ENCODE measurements at places on chromosomes 16 and 17.
A peak's percentile ranks its signal among the peaks of the same experiment; 100 is the strongest.

- DNase-seq: no peak
Observed at GRCh38 chr16:88988980-88989811, 12.2 kb upstream of the CBFA2T3 start.

DNA sequence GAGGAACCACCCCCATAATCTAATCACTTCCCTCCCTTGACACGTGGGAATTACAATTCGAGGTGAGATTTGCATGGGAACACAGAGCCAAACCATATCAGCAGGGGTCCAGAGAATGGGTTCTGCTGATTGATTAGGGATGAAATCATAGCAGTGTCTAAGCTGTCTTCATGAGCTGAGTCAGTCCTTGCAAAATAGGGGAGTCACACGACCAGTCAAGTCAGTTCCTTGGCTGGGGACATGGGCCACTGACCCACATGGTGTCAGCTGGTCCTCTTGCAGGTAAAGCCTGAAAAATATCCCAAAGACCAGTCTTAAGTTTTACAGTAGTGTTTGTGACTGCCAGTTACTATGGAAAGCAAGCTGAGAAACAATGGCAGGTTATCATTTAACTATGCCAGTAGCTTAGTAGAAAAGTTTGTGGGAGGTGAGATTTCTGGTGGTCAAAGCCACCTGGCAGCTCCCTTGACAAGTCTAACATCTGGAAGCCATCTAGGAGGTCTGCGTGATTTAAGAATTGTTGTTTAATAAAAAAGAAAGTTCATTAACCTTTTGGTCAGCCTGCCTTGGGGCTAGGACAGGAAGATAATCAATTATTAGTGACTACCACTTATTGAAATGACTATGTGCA, 15.7 kb upstream of the ATF7IP2 start:
- DNase-seq: no peak

DNA sequence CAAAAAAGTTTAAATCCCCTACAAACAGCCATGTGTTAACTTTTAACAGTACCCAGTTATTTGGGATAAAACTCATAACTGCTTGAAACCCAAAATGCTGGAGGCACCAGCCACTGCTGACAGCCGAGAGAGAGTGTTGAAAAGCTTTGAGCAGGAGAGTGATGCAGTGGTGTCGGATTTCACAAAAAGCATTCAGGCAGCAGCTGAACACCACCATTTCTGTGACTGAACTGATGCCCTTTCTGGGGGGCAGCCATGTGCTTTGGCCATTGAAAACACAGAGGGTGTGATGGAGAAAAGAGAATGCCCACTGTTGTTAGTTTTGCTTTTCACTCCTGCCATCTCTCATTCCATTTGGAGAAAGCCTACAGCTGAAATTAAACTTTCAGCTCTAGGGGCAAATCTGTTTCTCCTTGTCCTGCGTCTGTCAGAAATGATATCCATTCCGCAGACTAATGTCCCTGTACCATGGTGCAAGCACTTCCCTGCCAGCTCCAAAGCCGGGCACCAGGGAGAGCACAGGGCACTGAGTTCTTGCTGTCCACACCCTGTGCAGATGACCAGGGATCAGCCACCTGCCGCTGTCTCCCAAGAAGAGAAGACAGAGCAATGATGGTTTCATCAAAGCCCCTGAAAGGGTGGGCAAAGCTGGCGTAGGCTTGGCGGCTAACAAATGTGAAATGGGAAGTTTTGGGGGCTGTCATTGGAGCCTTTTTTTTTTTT, 16.6 kb upstream of the MLYCD start:
- no peak for DNase-seq

DNA sequence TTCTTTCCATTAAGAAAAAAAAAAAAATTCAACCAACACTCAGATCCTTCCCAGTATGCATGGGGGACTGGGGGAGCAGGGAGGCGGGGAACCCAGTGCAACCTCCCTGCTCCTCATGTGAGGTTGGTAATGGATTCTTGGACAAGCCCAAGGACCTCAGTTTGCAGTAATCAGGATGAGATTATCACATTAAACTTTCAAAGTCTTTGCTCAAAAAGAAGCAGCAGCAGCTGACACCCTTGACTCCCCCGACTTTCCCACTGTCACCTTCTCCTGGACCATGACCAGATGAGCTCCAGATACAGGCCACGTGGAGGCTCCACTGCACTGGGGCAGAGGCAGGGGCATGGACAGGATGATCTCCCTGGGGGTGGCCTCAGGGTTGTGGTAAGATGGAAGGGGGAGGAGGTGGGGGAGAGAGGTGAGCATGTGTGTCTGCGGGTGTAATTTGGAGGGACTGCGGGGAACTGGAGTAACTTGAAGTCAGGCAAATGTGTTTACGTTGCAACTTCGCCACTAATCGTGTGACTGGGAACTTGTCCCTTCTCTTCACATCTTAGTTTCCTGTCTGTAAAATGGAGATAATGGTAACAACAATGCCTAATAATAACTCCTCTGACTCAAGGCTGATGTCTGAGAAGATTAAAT, 19.8 kb downstream of the ZNF385C start:
- DNase-seq: no peak

DNA sequence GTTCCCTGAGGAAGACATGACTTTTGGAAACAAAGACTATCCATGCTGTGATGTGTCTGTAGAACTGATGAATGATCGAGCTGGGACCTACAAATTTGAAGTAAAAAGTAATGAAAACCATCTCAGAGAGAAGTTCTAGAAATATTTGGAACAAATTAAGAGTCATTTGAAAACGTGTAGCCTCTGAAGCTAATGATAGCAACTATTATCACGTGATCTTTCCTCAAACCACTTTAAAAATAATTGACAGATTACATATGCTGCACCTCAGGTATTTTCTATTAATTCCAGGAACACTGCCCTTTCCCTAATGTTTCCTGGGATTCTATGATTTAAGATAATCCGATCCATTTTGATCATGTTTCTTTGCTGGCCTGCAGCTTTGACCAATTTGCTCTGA, 990.3 kb downstream of the CDH8 start:
- DNase-seq: no peak

- DNase-seq: no peak
Observed at GRCh38 chr17:78072961-78073360, 55.6 kb downstream of the TMC6 start.

- DNase-seq: no peak
Observed at GRCh38 chr16:1035066-1035415, 37.5 kb upstream of the SSTR5 start.

- DNase-seq: no peak
Observed at GRCh38 chr16:87058728-87059250, 258.4 kb downstream of the C16orf95 start.

- DNase-seq: no peak
Observed at GRCh38 chr17:74345433-74346241, 16.0 kb downstream of the BTBD17 start.

DNA sequence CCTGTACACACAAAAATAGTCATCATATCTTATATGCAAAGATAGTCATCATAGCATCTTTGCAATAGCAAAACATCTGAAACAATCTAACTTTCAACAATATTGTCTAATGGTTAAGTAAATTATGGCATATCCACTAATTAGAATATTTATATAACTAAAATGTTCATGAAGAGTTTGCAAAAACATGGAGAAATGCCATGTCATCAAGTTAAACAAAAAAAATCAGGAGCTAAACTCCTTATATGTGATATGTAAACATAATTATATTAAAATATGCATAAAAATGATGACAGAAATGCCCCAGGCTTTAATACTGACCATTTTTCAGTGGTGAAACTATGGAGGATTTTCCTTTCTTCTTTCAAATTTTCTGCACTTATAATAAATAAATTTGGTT, 22.3 kb upstream of the XYLT1 start:
- DNase-seq: no peak

DNA sequence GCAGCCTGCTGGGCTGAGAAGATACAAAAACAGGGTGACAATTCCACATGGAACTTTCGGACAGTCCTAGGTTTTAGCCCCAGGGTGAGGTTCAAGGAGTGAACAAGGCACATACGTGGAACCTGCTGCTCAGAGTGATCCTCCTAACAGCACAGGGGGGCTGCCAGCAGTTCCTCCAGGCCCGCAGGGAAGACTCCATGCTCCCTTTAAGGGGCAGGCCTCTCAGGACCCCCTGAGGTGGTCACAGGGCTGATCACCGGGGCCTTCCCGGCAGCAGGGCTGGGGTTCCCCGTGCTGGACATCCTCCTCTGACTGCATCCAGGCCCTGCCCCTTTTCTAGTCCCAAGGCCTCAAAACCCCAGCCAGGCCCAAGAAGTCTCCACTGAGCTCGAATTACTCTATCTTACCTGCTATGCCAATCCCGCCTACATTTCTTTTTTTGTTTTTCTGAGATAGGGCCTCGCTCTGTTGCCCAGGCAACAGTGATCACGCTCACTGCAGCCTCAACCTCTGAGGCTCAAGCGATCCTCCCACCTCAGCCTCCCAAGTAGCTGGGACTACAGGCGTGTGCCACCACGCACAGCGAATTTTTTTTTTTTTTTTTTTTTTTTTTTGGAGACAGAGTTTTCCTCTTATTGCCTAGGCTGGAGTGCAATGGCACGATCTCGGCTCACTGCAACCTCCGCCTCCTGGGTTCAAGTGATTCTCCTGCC, 10.4 kb downstream of the CANT1 start:
- no peak for DNase-seq

GRCh38 chr17:81222906-81223761, at the start of gene CEP131:
Gene CEP131, minus strand, starts transcription at chr17:81222965. Its CDS starts 2,909 bp downstream, at chr17:81220056.
- peak; percentile 98 for DNase-seq

DNA sequence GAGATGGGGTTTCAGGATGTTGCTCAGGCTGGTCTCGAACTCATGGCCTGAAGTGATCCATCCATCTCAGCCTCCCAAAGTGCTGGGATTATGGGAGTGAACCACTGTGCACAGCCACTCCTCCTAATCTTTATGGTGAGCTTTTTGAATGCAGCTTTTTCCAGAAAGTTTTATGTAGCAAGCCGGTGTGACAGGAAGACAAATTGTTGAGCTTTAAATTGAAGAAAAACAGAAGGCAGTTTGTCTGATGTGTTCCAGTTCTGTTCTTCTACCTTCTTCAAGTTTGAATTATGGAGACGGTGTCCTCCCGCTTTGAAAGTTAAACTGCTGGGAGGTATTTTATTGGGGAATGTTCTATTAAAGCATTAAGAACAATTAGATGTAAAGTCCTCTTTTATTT, 177.1 kb downstream of the SNX29 start:
- DNase-seq: no peak

DNA sequence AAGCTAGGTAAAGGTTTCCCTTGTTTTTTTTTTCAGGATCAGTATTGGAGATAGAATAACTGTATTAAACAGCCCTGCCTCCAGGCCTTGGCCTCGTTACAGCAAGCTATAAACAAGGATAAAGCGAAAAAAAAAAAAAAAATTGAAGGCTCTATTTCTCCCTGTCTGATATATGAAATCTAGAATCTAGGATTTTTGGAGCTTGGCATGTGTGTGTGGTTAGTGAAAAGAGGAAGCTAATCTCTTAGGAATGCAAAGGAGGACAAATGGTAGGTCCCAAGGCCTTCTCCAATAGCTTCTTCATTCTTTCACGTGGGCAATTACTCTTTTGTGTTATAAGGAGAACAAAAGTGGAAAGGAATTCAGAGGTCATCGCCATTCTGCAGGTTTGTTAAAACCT, 470.3 kb downstream of the TMEM114 start:
- no peak for DNase-seq

GRCh38 chr17:73091770-73092522, 542 bp downstream of the SLC39A11 start:
- DNase-seq: no peak

DNA sequence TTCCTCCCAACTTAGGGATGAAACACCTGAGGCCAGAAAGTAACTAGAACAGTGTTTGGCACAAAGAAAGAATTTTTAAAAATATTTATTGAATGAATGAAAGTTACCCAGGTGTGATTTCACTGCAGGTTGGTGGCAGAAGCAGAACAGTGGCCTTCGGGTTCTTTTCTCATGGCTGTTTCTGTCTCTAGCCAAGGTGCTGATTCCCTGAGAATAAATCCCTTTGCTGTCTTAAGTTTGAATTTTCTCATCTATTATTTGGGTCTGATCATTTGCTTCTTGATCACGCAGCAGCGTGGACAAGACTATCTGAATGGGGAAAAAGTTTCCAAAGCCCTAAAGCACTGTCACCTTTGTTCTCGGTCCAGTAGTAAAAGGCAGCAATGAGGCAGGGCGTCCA, 73.1 kb upstream of the KIFC3 start:
- DNase-seq: no peak

DNA sequence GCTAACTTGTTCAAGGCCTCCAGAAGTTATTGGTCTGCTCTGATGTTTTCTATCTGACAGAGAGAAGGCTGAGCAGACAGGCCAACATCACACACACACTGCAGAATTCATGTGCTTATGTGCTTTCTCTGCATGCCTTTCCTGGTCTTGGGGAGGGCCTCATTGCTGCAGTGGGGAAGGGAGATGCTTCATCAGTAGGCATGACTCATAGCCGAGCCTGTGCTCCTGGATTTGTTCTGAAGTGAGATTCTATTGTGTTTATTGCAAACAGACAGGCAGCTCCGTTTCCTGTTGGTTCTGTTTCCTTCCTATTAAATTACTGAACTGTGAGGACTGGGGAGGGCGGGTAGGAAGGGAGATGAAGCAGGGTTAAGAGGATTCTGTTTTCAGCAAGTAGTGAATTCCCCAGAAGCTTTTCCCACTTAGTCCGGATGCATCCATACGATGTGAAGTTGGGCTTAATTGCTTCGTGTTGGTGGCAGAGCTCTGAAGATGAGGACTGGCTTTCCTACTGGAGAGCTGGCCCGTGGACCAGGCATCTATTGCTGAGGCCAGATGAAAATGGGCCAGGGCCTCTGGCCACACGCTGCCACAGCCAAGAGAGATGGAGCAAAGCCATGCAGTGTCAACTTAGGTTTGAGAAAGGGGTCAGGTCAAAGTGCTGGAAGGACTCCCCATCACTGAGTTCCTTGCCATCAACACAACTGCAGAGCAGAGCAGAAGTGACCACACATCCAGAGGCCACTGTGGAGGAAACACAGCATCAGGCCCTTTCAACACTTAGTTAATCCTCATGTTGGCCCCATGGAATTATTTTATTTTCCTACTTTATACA, 179.3 kb downstream of the UTP18 start:
- DNase-seq: no peak

DNA sequence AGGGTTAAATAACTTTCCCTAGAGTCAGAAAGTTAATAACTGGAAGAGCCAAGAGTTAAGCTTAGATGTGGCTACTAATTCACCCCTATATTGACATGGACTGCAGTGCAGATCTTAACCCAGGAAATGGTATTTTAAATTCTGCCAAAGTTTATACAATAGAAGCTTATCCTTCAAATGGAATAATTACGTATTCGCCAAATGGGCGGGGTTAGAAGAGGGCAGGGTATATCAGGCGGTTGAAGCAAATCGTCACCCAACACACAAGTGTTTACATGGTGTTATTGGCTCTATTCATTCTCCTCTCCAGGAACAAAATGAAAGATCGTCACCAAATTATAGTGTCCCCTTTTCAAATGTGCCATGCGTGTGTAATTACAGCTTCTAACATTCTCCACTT, 182.7 kb downstream of the PRKCB start:
- no peak for DNase-seq

All from HFFc6 (cell line).